ENCODE measurements at places on chromosomes 2 and 18. TPM values are rescaled to one million over a fixed set of nuclear protein-coding genes. Genes with fewer than 3 reads are reported as not detected.

Gene ANKRD30B
- not detected for polyA plus RNA-seq

Gene NTSR2
- polyA plus RNA-seq: 0.82 TPM

Gene REL
- polyA plus RNA-seq: 0.53 TPM

Gene ACSL3
- polyA plus RNA-seq: 33.4 TPM

Gene OXER1
- 0.04 TPM for polyA plus RNA-seq

Gene IL36B
- not detected for polyA plus RNA-seq

Gene ZNF396
- 0.73 TPM for polyA plus RNA-seq

Gene SRSF7
- polyA plus RNA-seq: 111 TPM

Gene TTC21B
- 5.9 TPM for polyA plus RNA-seq

Gene UGT1A10
- polyA plus RNA-seq: 0.03 TPM

Gene HDLBP
- polyA plus RNA-seq: 264 TPM

Gene SEMA4F
- polyA plus RNA-seq: 0.59 TPM

Gene SPP2
- not detected for polyA plus RNA-seq

Gene DCC
- polyA plus RNA-seq: 0.01 TPM

Gene IL1F10
- not detected for polyA plus RNA-seq

Gene CKAP2L
- 0.05 TPM for polyA plus RNA-seq

Gene AMER3
- not detected for polyA plus RNA-seq

Gene RSAD2
- polyA plus RNA-seq: 0.95 TPM

Gene TXNDC2
- not detected for polyA plus RNA-seq

Gene CHRND
- polyA plus RNA-seq: 6.5 TPM

Gene SERPINB13
- not detected for polyA plus RNA-seq

Gene MYO1B
- polyA plus RNA-seq: 4.4 TPM

Gene CPO
- polyA plus RNA-seq: 0.56 TPM

Gene RNU2-63P
- polyA plus RNA-seq: not detected

Gene CERKL
- polyA plus RNA-seq: not detected

Gene DYNAP
- polyA plus RNA-seq: not detected

Gene CD302
- polyA plus RNA-seq: 3.1 TPM

Gene ANKRD36
- 0.91 TPM for polyA plus RNA-seq

Gene SGPP2
- polyA plus RNA-seq: 0.06 TPM

Gene FAM237A
- not detected for polyA plus RNA-seq

Gene ARHGAP15
- polyA plus RNA-seq: 0.49 TPM

Gene MYO5B
- polyA plus RNA-seq: 1.2 TPM

Gene ZBTB7C
- polyA plus RNA-seq: 0.52 TPM

Gene ALPG
- not detected for polyA plus RNA-seq

Gene LRP1B
- polyA plus RNA-seq: 0.33 TPM

Gene GYPC
- polyA plus RNA-seq: 114 TPM

Gene IL1R1
- 14.3 TPM for polyA plus RNA-seq

Gene PDK1
- polyA plus RNA-seq: 4.0 TPM

Gene ICA1L
- polyA plus RNA-seq: 2.2 TPM

Gene ALPP
- polyA plus RNA-seq: not detected

Gene IFIH1
- polyA plus RNA-seq: 1.8 TPM

Gene CNNM4
- polyA plus RNA-seq: 13.6 TPM

Data from psoas muscle (tissue), 8 donors.